ENCODE measurements at places on chromosomes 1 and 21.
A peak's percentile ranks its signal among the peaks of the same experiment; 100 is the strongest.

- no peak for DNase-seq
Observed at GRCh38 chr21:35351434-35351833, 302.3 kb upstream of the RUNX1 start.

DNA sequence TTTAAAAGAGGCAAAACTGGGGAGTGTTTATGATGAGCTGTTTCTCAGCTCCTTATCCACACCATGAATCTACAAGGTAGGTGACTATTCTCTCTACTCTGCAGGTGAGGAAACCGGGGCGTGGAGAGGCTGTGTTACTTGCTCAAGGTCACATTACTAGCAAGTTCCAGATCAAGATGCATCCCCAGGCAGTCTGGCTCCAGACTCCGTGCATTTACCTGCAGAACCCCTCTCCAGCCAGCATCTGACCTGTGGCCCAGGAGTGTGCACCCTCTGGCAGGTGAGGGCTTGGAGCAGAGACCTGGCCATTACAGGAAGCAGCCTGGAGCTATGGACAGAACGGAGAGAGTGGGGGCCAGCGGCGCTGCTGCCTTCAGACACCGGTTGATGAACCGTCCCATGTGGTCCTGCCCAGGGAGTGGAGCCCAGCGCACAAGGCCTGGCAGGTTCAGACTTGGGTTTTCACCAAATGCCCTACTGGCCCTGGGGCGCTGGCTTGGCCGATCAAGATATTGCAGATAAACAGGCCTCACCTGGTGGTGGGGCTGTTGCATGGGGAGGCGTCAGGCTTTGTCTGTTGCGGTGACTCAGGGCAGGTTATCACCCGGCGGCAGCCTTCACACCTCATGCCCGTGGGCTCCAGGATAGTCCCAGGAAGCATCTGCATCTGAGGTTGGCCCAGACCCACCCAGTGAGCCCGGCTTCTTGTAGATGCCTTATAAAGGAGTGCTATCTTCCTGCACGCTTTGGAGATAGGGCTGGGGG is 29.2 kb upstream of the WNT4 start:
- DNase-seq: no peak

GRCh38 chr1:36890776-36891175 is 143.5 kb downstream of the GRIK3 start:
- DNase-seq: no peak

DNA sequence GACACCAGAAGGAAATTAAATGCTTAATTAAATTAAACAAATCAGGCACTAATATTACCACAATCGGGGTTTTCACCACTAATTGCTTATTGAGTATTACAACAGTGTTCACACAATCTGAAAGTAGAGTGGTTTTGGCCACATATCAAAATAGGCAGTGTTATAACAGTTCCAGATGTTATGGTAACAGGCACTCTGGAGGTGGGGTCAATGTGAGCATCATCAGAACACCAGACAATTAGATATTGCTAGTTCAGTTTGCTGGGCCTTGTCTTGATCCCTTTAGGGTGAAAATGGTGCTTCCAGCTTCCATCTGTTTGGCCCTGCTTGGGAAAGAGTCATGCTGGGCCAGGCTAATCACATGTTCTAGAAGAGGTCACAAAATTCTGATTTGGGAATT is 14.5 kb upstream of the DDAH1 start:
- no peak for DNase-seq

GRCh38 chr1:67952071-67952470 is 98.4 kb downstream of the DIRAS3 start:
- no peak for DNase-seq

- no peak for DNase-seq
Observed at GRCh38 chr1:165763442-165763841, 5.2 kb downstream of the TMCO1 start.

DNA sequence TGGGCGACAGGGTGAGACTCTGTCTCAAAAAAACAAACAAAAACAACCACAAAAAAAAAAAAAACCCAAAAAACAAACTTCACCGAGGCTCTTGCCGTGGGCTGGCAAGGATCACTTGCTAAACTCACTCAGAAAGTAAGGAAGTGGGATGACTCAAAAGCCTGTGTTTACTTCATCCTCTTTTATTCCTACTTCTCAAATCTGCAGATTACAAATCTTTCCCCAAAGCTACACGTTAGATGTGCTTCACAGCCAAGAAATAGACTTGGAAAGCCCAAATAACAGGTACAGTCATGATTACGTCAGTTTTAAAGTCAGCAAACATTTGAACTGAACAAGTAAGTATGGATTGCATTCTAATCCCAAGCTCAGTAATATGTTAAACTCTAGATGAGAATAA is 359.3 kb downstream of the ADGRL2 start:
- DNase-seq: no peak

DNA sequence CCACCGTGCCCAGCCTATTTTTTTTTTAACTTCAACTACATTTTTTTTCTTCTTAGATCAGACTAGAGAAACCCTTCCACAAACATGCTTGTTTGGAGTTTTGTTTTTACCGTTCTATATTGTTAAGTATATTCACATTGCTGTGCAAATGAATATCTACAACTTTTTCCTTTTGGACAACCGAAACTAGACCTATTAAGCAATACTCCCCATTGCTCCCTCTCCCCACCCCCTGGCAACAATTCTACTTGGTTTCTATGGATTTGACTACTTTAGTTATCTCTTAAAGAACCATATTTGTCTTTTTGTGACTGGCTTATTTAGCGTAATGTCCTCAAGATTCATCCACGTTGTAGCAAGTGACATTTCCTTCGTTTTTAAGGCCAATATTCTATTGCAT is 19.1 kb downstream of the ETNK2 start:
- DNase-seq: no peak

- no peak for DNase-seq
Observed at GRCh38 chr1:64839732-64840405, 95.0 kb downstream of the RAVER2 start.

GRCh38 chr1:40306296-40306695 is 10.8 kb downstream of the COL9A2 start:
- no peak for DNase-seq

- DNase-seq: no peak
Observed at GRCh38 chr21:35257413-35257812, 208.3 kb upstream of the RUNX1 start.

GRCh38 chr1:209743145-209743482 is 12.7 kb upstream of the TRAF3IP3 start:
- no peak for DNase-seq

GRCh38 chr1:32178380-32179192 is 889 bp upstream of the TXLNA start:
- no peak for DNase-seq

DNA sequence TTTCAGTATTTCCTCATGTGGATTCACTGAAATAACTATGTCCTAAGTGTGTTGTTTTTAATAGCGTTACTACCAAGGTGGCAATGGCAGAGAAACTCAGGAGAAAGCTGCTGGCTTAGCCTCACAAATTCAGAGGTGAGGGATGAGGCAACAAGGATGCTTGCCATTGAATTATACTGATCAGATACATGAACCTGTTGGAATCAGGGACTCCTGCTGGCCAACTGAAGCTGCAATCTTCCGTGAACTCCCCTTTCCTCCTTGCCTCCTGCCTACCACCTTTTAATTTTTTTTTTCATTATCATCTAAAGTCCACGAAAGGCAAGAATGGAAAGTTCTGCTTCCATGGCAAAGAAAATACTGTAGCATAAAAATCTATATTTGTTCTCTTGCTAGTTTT is 254.7 kb downstream of the NFIA start:
- DNase-seq: no peak

DNA sequence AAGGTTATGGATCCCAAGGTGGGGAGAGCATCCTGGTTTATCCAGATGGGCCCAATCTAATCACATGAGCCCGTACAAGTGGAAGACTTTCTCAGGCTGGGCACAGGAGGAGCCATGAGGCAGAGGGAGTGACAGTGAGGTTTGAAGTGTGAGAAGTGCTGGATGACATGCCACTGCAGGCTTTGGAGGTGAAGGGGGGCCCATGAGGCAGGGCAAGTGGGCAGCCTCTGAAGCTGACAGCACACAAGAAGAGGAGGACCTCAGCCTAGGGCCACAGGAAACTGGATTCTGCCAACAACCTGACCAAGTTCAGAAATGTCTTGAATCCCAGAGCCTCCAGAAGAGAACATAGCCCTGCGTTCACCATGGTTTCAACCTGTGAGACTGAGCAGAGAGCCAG is 311.6 kb downstream of the DISC1 start:
- no peak for DNase-seq

DNA sequence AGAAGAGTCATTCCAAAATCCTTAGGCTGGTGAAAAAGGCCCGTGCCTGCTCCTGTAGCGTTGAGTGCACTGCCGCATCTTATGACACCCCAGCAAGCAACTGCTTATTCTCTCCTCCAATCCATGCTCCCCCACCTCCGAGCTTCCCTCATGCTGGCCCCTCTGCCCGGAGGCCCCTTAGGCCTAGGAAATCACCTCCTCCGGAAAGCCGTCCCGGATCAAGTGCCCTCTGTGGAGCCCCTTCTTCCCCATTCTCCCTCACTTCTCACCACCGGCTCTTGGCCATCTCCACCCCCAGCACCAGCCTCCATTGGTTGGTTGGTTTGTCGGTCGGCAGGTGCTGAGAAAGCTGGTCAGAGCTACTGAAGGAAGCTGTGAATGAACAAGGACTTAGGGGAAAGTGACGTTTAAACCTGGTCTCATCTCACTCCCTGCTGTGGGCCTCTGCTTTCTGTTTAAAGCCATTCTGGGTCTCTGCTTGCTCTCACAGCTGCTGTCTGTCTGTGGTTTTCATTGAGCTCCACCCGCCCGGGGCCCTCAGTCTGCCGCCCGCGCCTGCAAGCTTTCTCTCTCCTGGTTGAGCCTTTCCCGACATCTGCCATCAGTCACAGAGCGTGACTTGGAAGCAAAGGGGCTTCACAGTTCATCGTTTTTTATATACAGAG is 122.2 kb downstream of the KCNN3 start:
- DNase-seq: no peak

DNA sequence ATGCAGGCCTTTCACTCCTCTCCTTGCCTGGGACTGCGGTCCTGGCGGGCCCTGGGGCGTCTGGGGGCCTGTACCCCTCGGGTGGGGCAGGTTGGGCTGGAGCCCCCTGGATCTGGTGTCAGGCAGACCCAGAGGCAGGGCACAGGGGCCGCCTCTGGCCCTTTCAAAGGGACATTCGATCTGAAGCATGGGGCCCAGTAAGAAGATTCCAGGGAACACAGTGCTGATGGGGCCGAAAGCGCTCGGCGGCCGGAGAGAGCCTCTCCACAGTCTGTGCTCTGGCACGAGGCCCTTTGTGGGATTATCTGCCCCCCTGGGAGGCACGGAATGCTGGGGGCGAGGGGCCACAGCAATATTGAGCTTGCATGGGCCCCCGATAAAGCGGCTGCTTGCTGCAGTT is 15.2 kb downstream of the PRDM16 start:
- no peak for DNase-seq

DNA sequence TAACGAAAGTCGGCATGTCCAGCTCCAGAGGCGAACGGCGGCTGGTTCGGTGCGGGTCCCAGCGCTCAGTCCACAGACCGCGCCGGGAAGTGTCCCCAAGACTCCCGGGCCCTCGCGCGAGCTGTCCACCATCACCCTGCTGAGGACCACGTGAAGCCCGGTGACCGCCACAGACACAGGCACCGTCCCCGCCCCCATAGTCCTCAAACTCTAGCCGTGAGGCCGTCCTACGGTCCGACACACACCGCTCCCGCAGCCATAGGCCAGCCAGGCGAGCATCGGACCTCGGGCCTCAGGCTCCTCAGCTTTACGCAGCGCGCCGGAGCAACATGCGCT is 535 bp downstream of the SETD4 start:
- peak; percentile 44 for DNase-seq

GRCh38 chr1:46020010-46020409 is 112.4 kb downstream of the PIK3R3 start:
- no peak for DNase-seq

GRCh38 chr21:39079617-39080016 is 103.6 kb downstream of the PSMG1 start:
- DNase-seq: peak; percentile 35

GRCh38 chr1:77632216-77632615 is 50.2 kb downstream of the ZZZ3 start:
- no peak for DNase-seq

- no peak for DNase-seq
Observed at GRCh38 chr1:190258003-190258402, 219.7 kb downstream of the BRINP3 start.

DNA sequence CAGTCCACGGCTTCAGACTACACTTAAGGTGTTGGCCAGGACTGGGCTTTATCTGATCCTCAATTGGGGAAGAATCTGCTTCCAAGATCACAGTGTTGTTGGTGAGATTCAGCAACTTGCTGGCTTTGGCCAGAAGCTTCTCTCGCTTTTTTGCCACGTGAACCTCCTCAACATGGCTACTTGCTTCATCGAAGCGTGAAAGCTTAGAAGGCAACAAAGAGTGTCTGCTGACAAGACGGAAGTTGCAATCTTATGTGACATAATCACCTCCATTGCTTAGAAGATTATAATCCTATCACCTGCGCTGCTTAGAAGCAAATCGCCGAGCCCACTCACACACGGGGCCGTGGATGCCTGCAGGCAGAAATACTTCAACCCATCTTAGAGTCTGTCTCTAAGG is 10.4 kb upstream of the ITPKB start:
- DNase-seq: no peak

DNA sequence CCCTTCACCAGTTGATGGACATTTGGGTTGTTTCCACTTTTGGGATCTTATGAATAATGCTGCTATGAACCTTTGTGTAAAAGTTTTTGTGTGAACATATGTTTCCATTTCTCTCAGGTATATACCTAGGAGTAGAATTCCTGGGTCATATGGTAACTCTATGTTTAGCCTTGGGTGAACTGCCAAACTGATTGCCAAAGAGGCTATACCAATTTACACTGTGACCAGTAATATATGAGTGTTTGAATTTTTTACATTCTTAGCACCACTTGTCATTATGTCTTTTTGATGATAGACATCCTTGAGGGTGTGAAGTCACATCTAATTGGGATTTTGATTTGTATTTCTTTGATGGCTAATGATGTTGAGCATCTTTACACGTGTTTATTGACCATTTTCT is 290.1 kb downstream of the DUSP10 start:
- DNase-seq: no peak

GRCh38 chr21:35942211-35943144 is 117.8 kb downstream of the SETD4 start:
- DNase-seq: no peak

DNA sequence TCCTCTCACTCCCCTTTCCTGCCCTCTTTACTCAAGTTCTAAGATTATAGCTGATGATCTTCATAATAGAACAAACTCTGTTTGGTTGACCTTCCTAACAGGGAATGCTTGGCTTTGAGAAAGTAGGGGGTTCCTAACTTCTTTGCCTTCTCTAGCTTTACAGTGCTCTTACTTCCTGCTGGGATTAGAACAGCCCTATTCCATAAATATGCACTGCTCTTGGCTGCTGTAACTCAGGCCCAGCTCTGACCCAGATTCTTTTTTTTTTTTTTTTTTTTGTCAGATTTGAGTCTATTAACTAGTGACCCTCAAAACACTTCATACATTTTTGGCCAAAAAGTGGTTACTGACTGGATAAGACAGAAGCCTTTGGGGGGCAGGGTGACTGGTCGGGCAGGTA is 39.4 kb upstream of the PIGV start:
- no peak for DNase-seq

- DNase-seq: no peak
Observed at GRCh38 chr1:147185432-147185831, 13.2 kb upstream of the PRKAB2 start.
